HTR-8/SVneo (cell line): ENCODE measurements at places on chromosomes 3 and 15.

DNA sequence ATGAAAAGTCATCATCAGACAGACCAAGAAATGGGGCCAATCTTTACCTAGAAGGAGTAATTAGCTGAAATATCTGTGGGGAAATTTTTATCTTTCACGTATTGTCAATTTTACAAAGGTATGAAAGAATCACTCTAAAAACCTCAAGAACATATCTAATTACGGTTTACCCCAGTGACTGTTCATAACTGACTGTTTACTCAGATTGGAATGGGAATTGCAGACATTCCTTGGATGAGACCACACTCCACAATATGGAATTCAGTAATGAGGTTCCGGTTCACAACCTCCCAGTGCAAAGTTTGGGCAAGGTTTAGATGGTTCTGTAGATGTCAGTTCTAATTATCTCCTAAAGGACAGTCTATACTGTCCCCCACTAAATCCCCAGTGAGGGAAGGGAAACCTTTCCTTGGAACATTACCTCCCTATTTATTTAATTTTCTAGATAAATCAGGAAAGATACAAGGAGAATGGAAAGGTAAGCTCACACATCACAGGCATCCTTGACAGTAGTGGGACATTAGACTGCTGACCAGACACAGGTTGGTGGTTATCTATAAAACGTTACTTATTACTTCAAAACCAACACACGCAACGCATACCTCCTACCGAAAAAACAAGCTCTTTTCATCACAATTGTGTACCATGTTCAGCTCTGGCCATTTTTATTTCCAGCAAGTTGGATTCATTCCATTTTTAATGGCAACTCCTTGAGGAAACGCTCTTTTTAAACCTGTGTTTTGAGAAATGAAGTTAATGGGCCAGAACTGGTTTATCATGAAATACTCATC, 129.9 kb downstream of the RORA start:
- peak; percentile 32 for DNase-seq

DNA sequence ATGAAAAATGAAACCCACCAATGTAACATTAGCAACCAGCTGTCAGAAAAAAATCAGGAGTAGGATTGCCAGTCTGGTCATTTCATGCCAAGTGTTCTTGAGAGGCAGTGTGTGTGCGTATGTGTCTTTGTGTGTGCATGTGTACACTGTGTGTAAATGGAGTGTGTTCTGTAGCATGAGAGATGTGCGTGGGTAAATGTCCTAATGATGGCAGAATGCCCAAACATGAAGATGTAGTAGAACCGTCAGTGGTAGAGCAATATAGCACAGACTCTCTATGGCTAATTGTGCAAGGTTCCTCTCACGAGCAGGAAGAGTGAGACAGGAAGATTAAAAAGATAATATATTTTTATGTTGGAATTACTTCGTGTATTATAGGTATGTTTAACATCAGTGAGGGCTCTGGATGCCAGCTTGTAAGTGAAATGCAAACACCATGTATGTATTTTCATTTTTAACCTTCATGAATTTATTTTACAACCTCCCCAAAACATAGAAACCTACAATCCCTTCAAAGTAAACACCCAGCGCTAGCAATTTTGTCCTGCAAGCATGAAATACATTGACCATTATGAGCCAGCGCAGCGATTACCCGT, 1038.7 kb downstream of the IGSF11 start:
- DNase-seq, result no peak

- no peak for DNase-seq
These were observed 3.3 kb downstream of the LYSMD4 start for GRCh38 chr15:99729920-99730319.

DNA sequence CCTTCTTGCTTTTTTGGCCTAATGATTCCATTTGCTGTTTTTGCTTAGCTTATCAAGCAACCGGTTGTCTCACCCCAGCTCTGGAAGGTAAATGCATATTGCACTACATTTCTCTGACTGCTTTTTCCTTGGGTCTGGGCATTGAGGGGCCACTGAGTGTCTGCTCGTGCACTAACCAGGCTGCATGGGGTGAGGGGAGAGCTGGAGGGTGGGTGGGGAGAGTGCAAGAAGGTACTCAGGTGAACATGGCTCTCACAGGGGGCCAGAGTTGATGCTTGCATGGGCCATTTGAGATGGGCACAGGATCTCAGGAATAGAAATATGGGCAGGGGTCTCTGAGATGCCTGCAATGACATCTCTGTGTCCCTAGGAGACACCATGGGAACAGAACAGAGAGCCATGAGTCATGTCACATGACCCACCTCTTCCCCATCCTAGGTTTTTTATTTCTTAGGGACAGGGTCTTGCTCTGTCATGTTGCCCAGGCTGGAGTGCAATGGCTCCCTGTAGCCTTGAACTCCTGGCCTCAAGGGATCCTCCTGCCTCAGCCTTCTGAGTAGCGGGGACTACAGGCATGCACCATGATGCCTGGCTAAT, 6.2 kb downstream of the ALPK3 start:
- DNase-seq, result no peak
